Cardiac muscle cell (in vitro differentiated cells and primary cell): ENCODE measurements at places on chromosomes 3 and 15. TPM values are rescaled to one million over a fixed set of nuclear protein-coding genes. Genes with fewer than 3 reads are reported as not detected.
A peak's percentile ranks its signal among the peaks of the same experiment; 100 is the strongest.

Gene ALCAM
- 17.1 and 28.9 TPM in 2 replicates for total RNA-seq

GRCh38 chr3:124333931-124334640 is 342.2 kb upstream of the ROPN1 start:
- no peak for DNase-seq
- H3K27ac ChIP-seq, result no peak overlapping the region
- no peaks in the 10 kb centered on the region for H3K27me3 ChIP-seq
- H3K4me1 ChIP-seq, result no peaks in the 10 kb centered on the region
- H3K4me3 ChIP-seq, result no peak overlapping the region
- H3K36me3 ChIP-seq, result no peaks in the 10 kb centered on the region

DNA sequence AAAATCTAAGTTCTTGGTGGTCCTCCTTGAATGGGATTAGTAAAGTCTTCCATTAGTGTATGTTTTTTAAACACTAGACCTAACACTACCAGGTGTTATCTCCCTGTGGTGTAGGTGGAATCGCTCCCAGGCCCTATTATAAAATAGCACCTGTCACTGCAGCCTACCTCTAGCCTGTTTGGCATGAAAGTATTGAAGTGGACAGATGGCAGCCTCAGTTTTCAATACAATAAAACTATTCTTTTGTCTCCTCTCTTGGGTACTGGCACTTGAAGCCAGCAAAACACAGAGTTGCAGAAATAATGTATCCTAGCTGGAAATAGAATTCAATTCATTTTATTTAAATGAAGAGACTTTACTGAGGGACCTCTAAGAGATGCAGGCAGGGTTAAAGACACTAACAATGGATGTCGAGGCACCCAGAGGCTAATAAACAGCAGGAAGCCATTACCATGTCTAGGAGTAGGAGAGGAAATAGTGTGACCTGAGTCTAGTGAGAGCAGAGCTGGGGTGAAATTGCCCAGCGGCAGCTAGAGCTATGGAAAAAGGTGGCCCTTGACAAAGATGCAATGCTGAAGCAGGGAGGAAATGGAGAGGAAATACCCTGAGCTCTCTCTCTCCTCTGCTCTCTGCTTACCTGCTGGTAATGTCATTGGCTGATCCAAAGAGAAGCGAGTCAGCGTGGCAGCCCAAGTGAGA is 49.1 kb upstream of the TMEM158 start:
- H3K27me3 ChIP-seq, result no peaks in the 10 kb centered on the region
- H3K27ac ChIP-seq, result no peak overlapping the region
- no peak for DNase-seq
- no peak overlapping the region for H3K4me3 ChIP-seq
- no peaks in the 10 kb centered on the region for H3K36me3 ChIP-seq

DNA sequence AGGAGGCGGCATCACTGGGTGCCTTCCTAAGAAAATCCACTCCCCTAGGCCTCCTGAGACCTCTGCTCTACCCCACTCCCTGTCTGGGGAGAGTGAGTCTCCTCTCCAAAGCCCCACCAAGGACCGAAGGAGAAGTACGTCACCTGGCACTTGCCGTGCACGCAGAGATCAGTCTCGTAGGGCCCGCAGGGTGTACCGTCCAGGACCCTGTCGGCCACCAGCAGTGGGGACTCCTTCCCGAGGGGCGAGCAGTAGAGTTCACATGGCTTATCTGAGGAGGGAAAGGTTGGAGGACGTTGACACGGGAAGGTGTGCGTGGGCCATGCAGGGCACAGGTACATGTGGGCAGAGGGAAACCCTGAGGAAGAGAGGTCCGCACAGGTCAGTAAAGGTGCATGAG is 232.9 kb downstream of the ADAMTS17 start:
- no peaks in the 10 kb centered on the region for H3K27me3 ChIP-seq
- peaks cover 12% of the 10 kb centered on the region for H3K4me1 ChIP-seq
- no peak overlapping the region for H3K4me3 ChIP-seq
- no peaks in the 10 kb centered on the region for H3K36me3 ChIP-seq
- DNase-seq, result no peak

DNA sequence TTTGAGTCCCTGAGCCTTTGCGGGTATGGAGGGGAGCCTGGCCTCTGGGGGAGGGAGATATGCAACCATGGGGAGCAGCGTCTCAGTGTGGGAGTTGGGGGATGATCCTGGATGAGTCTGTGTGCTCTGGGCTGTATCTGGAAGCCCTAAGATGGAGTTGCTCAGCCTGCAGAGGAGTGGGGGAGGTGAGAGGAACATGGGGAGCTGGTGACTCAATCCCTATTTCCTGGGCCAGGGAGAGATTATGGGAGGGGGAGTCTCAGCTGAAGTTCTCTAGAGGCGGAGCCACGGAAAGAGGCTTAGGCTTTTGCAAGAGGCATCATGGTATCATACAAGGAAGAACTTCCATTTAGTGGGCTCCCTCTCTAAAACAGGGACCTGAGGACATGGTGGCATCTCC is 59.5 kb upstream of the TMEM115 start:
- H3K36me3 ChIP-seq, result no peaks in the 10 kb centered on the region
- peak; percentile 71 for DNase-seq
- no peak overlapping the region for H3K4me3 ChIP-seq
- H3K27ac ChIP-seq, result no peak overlapping the region
- no peaks in the 10 kb centered on the region for H3K27me3 ChIP-seq
- peaks cover 3% of the 10 kb centered on the region for H3K4me1 ChIP-seq

DNA sequence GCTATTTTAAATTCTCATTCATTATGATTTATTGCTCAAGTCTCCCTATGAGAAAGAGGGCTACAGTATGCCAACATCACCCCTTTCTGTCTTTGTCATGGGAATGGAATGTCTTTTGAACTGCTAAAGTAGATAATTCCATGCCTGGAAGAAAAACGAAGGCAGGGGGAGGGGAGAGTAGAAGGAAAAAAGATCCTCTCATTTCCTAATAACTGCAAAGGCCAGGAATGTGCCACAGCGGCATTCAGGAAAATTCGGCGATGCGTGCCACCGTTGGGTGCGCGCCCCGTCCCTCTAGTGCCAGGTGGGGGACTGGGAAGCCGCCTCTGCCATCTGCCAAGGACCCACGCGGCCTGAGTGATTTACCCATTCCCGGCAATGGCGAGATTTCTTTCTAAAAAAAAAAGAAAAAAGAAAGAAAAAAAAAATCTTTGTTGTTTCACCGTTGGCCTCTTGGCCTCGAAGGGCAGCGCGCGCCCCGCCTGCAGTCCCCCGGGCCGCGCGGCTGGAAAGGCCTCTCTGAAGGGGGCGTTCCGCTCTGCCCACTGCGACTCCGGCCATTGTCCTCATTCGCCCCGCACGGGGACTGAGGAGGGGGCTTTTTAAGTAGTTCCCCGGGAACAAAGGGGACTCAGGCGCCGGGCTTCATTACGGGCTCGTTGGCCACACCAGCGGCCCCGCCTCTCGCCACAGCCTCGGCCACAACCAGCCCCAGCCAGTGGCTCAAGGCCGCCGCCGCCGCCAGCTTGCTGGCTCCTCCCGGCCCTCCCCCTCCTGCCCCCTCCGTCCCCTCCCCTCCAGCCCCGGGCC is 54.5 kb downstream of the CPN2 start:
- H3K27ac ChIP-seq, result no peak overlapping the region
- no peak overlapping the region for H3K4me3 ChIP-seq
- peaks cover 16% of the 10 kb centered on the region for H3K4me1 ChIP-seq
- H3K36me3 ChIP-seq, result no peaks in the 10 kb centered on the region
- no peaks in the 10 kb centered on the region for H3K27me3 ChIP-seq
- DNase-seq, result peak; percentile 35

GRCh38 chr3:52723935-52724334 is 18.0 kb downstream of the SPCS1 start:
- no peak for DNase-seq
- H3K27ac ChIP-seq, result no peak overlapping the region
- H3K36me3 ChIP-seq, result no peaks in the 10 kb centered on the region
- no peaks in the 10 kb centered on the region for H3K27me3 ChIP-seq

DNA sequence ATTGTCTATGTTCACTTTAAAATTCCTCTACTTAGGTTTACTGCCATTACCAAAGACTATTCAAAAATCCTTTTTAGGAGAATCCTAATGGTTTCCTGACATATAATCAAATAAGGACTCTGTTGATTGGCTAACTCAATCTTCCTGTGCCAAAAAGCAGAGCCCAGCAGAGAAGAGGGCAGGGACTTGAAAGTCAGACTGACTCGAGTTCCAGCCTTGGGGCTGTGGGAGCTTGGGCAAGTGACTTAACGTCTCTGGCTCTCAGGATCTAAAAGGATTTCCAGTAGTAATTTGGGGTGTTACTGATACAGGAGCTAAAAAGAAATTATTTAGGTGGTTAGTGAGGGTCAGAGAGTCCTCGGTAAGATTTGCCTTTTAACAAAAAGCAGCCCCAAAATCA is 10.9 kb downstream of the CCR5 start:
- H3K36me3 ChIP-seq, result no peaks in the 10 kb centered on the region
- no peak for DNase-seq
- H3K27ac ChIP-seq, result no peak overlapping the region
- H3K27me3 ChIP-seq, result no peaks in the 10 kb centered on the region
- no peaks in the 10 kb centered on the region for H3K4me1 ChIP-seq
